Effector CD4-positive, alpha-beta T cell (primary cell): ENCODE measurements at places on chromosomes 7 and 10.

- DNase-seq: no peak
Measured at GRCh38 chr10:15176269-15176668, 7.8 kb upstream of the NMT2 start.

- no peak for DNase-seq
Measured at GRCh38 chr7:93316730-93317129, 84.6 kb downstream of the VPS50 start.

GRCh38 chr10:114623661-114624294, 34.3 kb downstream of the ABLIM1 start:
- no peak for DNase-seq

GRCh38 chr7:23443974-23444373, 26.3 kb downstream of the IGF2BP3 start:
- no peak for DNase-seq

DNA sequence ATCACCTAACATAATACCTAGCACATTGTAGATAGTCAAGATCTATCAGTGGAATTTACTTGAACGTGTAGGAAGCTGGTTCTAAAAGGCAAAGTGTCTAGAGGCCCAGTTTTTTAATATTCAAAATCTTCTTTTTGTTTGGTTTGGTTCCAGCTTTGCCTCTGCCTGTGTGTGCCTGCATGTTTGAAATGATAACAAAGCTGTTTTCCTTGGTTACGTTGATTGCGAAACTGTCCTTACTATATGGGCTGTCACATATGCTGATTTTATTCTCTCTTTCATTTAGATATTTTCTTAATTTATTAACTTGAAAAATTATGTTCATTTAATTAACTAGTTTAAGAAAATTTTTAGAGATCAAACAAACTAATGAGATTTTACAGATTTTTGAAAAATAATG, 237.3 kb downstream of the SEMA3A start:
- no peak for DNase-seq

- no peak for DNase-seq
Measured at GRCh38 chr10:46225597-46225996, 61.2 kb upstream of the ANTXRL start.

DNA sequence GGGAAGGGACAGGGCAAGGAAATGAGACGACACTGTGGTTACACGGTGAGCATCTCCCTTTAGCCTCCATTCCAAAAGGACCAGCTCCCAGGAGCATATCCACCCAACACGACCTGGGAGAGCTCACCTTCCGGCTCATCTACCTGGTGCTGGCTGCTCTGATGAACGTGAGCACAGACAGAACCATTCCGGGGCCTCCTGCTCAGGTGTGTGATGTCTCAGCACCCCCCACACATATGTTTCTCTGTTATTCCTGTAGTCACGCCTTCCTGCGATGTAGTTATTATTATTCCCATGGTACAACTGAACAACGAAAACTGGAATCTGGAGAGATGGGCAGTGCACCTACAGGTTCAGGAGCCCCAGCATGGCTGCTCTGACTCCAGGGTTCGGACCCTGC, 20.5 kb upstream of the GPR26 start:
- no peak for DNase-seq

- DNase-seq: no peak
Measured at GRCh38 chr10:98963608-98964007, 272.0 kb downstream of the HPSE2 start.

GRCh38 chr10:47266602-47267001, 33.4 kb upstream of the GDF10 start:
- no peak for DNase-seq

DNA sequence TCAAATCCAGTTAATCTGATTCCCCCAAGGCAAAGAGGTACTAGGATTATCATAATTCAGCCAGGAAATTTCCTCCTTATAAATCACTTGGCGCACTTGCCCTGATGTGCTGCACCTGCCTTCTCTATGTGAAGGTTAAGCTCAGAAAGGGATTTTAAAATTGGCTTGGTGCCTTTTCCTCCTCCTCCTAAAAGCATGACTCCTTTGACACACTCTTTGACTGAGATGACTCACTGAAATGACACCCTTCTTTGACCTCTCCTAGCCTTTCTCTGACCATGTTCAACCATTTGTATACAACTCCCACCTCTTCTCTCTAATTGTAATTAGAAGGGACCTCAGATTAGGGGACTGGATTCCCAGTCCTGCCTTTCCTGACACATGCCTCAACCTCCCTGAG, 46.5 kb downstream of the ABLIM1 start:
- no peak for DNase-seq

DNA sequence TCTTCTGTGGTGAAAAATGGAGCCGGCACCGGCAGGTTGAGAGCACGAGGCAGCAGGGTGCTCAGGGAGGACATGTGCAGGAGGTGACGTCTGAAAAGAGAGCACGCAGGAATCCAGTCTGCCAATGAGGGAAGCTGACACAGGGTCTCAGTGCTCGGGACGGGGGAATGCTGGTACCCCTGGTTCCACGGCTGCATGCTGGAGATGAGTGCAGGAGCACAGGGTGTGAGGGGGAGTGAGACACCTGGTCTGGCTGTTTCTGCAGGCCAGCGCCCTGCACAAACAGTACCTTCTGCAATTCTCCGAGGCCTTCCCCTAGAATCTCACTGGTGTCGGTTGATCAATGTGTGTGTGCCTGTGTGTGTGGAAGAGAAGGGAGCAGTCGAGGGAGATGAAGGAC, 72.7 kb downstream of the VOPP1 start:
- no peak for DNase-seq
